Activated CD4-positive, alpha-beta T cell treated with anti-CD3 and anti-CD28 coated beads, Interleukin-2, Interleukin-4, amounts not matched to agents 100 ng/mL and 50 ng/mL, durations not matched to agents 16 hours and 8 hours (primary cell): ENCODE measurements at places on chromosomes 12 and 14.

GRCh38 chr12:31783996-31784645 is 55.3 kb upstream of the AMN1 start:
- DNase-seq, result no peak

DNA sequence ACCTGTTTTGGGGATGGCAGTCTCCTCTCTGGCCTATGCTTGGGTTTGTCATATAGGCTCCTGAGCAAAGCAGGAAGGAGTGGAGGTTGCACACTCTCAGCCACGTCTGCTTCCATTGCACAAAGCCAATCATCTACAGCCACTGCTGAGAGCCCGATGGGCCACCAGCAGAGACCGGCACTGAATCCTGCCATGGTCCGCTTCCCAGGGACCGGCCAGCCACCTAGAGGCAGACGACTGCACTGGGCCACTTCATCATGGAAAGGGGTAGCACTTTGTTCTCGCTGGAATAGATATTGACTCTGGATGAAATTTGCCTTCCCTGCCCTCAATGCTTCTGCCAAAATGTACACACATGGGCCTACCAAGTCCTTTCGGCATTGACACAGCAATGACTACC is 22.3 kb downstream of the DLK1 start:
- DNase-seq, result no peak

- peak; percentile 14 for DNase-seq
Observed at GRCh38 chr12:94560431-94561221, 89.7 kb downstream of the TMCC3 start.

DNA sequence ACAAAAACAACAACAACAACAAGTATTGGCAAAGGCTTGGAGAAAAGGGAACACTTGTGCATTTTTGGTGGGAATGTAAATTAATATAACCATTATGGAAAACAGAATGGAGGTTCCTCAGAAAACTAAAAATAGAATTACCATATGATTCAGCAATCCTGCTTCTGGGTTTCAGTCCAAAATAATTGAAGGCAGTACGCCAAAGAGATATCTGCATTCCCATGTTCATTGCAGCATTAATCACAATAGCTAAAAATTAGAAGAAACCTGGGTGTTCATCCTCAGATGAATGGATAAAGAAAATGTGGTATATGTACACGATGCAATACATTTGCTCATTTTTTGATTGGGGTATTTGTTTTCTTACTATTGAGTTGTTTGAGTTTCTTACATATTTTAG is 813.0 kb downstream of the NRXN3 start:
- no peak for DNase-seq

GRCh38 chr14:57575482-57575881 is 81.8 kb upstream of the CCDC198 start:
- DNase-seq, result no peak

- no peak for DNase-seq
Observed at GRCh38 chr12:62676521-62677307, 210.1 kb downstream of the MON2 start.

GRCh38 chr14:105817971-105818711 is 291.8 kb downstream of the TMEM121 start:
- no peak for DNase-seq

GRCh38 chr14:61656341-61656740 is 39.0 kb upstream of the HIF1A start:
- peak; percentile 20 for DNase-seq

- no peak for DNase-seq
Observed at GRCh38 chr14:93824076-93824475, 35.8 kb upstream of the PRIMA1 start.

GRCh38 chr14:73764406-73765280 is 50.5 kb upstream of the PNMA1 start:
- no peak for DNase-seq

DNA sequence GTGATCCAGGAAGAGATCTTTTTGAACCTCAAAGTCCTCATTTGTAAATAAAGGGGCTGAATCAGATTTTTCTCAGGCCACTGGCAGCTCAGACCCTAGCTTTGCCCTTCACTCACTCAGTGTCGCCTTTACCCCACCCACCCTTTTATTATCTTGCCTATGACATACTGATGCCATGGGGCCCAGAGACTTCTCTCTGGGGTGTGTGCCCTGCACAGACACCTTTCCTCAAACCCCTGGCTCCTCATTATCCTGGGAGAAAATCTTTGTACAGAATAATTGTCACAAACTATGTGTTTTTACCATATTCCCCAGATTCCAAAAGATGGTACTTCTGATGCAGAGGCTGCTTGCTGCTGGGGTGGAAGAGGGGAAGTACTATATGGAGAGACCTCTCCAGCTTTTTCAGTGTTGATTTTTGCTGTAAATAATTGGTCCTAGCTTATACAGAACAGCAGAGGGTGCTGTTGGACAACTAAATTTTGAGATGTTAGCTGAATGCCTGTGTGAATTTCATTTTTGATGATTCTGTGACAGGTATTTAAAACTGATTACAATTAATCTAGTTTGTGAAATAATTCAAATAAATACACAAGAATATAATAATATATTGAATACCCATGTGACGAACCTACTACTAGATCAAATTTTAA is 53.9 kb upstream of the DCD start:
- DNase-seq, result peak; percentile 42

DNA sequence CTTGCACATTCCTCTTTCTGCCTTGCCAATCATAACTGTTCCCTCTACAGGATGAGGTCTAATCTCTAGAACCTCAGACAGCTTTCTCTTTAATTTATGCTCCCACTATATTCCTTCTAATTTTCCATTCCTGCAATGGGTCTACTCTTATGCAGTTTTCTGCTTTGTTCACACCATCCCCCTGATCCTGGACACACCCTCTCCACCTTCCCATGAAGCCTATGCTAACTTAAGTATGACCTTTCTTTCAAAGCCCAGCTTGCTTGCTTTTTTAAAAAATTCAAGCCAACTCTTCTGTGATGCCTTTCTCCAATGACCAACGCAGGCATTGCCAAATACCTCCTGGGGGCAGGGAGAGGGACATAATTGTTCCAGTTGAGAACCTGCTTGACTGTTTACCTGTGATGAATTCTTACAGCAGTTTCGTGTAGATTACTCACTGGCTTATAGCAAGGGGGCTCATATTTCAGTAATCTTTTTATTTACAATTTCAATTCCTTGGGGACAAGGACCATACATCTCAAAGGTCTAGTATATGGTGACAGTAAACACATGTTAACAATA is 7.8 kb downstream of the SLC38A1 start:
- DNase-seq, result no peak

- DNase-seq, result no peak
Observed at GRCh38 chr14:74195623-74196022, 43.6 kb upstream of the VSX2 start.

DNA sequence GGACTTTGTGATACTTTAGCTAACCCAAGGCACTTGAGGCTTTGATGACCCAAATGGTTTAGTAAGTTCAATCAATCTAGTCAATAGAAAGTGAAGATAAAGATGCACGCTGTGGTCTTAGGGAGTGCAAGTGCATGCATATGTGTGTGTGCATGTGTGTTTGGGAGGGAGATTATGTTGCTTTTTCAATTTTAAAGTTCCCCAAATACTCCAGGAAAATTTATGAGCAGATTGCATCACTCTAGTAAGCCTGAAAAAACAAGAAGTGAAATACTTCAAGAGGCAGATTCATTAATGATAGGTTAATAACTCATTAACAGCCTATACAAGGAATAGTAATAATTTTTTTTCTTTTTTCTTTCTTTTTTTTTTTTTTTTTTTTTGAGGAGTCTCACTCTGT is 12.4 kb upstream of the SIX1 start:
- DNase-seq, result no peak

DNA sequence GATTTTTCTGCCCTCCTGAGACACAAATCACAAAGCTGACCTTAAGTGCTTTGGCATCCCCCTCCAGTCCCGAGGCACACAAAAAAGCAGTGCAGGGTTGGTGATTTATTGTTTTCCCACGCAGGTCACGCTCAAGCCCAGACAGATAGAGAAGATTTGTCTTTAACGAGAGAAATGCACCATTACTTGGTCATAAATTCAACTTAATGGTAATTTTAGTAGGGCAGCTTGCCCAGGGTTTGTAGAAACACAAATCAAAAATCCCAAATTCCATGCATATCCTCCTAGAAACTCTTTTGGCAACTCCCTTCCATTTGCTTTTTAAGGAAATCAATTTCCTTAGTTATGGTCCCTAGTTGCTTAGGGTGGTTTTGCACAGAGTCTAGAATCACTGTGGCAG is 132.6 kb downstream of the IGF1 start:
- DNase-seq, result no peak

DNA sequence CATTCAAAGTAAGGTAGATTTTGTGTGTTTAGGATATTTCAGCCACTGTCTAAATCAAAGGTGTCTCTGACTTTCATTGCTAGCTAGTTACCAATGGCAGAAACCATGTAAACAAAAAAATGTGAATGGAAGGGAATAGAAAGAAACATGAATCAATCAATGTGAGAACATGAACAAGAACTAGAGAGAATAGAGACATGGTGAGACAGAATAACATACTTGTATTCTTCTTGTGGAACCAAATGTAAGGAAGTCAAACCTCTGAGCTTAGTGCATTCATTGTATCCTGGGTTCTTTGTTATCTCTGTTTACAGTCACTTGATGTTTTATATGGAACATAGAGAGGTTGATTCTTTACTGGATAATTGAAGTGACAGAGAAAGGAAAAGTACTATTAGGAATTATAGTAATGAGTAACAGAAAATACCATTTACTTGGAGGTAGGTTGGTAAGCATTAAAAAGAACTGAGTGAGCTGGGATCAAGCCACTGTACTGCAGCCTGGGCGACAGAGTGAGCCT is 2.6 kb upstream of the WNK1 start:
- no peak for DNase-seq

DNA sequence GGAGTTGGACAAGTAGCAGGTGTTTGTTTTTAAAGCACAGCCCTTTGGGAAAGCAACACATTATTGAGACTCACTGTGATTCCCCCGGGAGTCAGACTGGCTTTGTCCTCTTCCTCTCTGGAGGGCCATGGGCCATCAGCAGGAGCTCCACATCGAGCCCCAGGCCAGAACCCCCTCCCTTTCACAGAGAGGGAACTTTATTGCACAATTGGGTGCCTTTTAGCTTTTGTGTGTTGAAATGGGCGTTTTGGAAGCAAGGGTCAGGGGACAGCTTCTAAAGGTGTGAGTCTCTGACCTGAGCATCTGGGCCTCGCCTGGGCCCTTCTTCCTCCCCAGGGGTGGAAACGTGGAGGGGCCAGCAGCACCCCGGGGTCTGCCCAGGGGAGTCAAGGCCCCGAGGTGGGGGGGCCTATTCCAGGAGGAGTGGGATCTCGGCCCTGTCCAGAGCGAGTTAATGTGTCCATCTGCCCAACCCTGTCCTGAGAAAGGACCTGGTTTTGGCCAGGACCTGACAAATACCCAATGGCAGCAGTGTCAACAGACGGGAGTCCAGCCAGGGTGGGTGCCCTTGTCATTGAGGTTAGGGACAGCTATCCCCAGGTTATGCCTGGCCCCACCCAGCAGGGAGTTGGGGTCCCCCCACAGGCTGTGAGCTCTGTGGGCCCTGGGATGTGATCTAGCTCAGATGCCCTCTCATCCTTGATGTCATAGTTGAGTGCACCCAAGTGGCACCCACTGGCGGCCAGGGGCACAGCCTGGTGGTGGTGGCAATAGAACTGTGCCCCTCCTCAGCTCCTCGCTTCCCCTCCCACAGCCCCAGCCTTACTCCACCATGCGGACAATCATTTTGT is 37.1 kb downstream of the SLC8B1 start:
- DNase-seq, result no peak

- no peak for DNase-seq
Observed at GRCh38 chr12:128951448-128951847, 98.2 kb downstream of the GLT1D1 start.

- DNase-seq, result no peak
Observed at GRCh38 chr14:25042362-25043299, 7.3 kb downstream of the STXBP6 start.

- peak; percentile 94 for DNase-seq
Observed at GRCh38 chr12:120012067-120012621, 23.1 kb downstream of the BICDL1 start.

DNA sequence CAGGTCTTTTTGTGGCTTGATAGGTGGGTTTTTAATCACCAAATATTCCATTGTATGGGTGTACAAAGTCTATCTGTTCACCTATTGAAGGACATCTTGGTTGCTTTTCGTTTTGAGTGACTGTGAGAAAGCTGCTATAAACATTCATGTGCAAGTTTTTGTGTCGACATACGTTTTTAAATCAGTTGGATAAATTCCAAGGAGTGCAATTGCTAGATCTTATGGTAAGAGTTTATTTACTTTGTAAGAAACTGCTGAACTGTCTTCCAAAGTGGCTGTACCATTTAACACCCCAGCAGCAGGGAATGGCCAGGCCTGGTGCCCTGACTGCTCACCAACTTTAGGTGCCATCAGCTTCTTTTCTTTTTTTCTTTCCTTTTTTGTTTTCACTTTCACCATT is 45.5 kb upstream of the C14orf180 start:
- DNase-seq, result no peak
